Activated CD4-positive, alpha-beta T cell treated with anti-CD3 and anti-CD28 coated beads, Interleukin-2, Interleukin-6, amounts not matched to agents 100 ng/mL and 50 ng/mL, durations not matched to agents 16 hours and 8 hours (primary cell): ENCODE measurements at places on chromosomes 4 and X.

DNA sequence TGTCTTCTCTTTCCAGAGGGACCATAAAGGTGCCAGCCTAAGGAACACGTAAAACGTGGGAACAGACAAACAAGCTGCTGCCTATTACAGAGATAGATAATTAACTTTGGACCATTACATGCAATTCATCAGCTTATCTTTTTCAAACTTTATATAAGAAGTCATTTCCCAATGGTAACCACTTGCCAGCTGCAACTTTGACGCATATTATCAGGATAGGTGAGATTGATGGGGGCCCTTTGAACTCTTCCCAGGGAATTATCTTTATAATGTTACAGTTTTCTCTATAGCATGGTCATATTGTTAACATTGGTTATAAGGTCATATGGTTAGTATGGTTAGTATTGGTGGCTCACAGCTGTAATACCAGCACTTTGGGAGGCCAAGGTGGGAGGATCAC, 94.1 kb upstream of the BMP2K start:
- DNase-seq, result no peak

- peak; percentile 89 for DNase-seq
These were observed at the start of gene SYP for GRCh38 chrX:49199906-49200771. Gene SYP, minus strand, starts transcription at chrX:49200193. Its CDS starts 7 bp downstream, at chrX:49200186.

- DNase-seq, result no peak
These were observed 2039.9 kb upstream of the TENM3 start for GRCh38 chr4:180203349-180203748.

DNA sequence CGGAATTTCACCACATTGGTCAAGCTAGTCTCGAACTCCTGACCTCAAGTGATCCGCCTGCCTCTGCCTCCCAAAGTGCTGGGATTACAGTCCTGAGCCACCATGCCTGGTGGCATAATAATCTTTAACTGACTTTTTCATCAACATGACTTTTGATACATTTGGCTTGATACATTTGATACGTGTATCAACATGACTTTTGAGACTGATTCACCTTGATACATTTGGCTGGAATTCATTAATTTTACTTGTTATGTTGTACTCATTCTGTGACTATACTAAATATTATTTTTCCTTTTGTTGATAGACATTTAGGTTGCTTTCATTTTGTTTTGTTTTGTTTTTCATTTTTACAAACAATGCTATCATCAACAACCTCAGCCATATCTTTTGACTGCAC, 6.3 kb downstream of the TMEM154 start:
- DNase-seq, result no peak

GRCh38 chr4:38292529-38292928, 332.3 kb downstream of the PTTG2 start:
- DNase-seq, result no peak

- DNase-seq, result no peak
These were observed 93.3 kb downstream of the RASGEF1B start for GRCh38 chr4:81378386-81378785.

DNA sequence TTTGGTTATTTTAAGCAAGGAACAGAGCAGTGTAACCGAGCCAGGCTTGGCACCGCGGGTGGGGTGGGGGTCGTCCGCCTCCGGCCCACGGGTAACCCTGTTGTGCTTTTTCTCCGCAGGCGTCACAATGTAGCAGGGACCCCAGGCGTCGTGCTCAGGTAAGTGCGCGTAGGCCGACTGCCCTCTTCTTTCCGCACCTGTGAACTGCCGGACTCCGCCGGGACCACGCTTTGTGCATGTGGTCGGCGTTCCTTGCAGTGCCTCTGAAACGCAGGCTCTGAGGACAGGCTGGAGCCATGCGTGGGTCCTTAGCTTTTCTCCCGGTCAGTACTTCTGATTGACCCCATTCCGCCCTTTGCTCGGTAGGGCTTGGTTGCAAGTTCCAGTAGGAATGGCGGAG, 24.9 kb downstream of the PCGF3 start:
- no peak for DNase-seq

GRCh38 chr4:179976777-179977176, 2266.4 kb upstream of the TENM3 start:
- DNase-seq, result no peak

DNA sequence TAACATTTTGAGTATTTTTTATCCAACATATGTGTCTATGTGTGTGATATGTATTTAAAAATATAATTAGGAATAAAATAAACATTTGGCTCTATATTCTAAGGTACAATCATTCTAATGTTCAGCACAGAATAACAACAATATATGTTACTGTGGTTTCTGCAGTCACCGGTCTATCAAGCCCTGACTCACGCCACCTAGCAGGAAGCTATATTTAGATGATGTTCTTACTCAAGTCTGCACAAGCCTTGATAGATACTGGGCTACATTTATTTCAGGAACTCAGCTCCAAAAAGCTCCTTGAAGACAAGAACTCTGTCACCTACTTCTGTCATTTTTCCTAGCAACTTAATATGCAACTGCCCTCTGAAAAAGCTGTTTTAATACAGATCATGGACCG, 152.0 kb upstream of the FTHL17 start:
- peak; percentile 15 for DNase-seq

DNA sequence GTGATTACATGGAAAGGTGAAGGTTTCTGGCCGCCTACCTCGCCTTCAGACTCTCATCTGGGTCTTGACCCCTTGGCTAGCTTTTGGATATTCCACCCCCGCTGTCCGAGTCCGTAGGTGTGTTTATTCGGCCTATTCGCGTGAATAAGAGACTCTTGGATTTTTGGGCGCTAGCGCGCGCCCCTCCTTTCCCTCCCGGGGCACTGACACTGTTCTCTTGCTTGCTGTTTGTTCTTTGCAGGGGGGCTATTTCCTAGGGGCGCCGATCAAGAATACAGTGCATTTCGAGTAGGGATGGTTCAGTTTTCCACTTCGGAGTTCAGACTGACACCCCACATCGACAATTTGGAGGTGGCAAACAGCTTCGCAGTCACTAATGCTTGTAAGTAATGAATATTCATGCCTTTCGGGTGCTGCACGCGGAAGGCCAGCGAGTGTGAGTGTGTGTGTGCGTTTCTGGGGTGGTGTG, 932 bp downstream of the GRIA2 start:
- DNase-seq, result no peak

DNA sequence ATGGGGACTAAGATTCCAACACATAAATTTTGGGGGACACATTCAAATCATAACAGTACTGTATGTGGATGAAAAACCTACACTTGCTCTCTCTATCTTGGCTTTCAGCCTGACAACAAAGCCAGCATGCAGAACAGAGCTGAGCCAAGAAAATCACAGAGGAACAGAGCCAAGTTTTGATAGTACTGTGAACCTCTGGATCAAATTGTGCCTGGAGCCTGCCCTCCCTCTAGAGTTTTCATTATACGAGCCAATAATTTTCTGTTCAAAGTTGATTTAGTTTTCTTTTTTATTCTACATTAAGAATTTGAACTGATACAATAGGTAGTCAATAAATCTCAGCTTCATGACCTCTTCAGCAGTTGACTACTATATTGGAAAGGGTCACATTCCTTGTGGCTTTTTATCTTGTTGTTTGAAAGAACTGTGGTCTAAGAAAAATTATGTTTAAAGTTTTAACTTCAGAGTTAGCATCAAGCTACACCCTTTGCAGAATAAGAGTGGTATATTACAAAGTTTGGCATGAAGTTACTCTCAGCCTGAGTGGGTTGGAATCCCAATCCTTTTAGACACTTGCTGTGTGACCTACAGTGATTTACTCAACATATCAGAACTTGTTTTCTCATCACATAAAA, 31.1 kb downstream of the GRID2 start:
- no peak for DNase-seq

DNA sequence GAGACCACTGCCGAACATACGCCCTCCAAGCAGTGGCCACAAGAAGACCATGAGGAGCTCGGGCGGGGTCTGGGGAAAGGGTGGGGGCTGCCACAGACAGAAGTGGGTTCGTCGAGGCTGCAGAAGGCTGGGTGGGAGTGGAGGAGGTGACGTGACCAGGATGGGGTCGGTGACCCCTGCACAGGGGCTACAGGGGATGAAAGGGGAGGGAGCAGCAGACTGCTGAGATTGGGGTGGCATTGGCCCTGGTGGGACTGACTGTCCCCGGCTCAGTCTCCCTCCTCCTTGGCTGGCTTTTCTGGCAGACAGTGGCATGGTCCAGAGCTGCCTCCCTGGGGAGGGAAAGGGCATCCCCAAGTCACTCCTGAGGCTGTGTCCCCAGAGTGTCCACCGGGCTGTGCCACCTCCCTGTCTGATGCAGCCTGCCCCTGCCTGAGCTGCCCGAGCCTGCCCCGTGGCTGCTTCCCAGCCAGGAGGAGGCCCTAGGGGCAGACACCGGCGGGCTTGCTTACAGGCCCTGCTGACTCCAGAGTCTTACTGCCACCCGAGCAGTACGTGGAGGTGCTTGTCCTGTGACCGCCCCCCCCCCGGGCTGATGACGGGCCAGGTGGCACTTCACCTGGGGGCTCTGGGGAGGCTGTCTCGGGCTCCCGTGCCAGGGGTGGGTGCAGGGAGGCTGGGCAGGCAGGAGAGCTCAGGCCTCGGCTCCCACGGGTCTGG, 7.2 kb downstream of the SH3BP2 start:
- no peak for DNase-seq

DNA sequence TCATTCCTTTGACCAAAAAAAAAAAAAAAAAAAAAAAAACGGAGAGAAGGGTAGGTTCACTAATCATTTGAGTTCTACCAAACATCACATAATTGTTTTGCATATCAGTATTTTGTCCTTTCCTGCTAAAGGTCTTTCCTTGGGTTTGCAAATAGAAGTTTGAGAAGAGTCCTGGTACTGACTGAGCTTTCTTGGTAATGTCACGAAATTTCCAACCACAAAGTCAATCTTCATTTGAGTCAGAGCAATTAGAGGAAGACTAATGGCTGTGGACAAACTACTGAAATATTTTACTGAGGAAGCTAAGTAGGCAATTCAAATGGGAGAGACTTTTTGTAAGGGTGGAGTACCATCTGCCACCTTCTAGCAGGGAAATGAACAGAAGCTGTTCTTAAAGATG, 21.7 kb upstream of the CD40LG start:
- peak; percentile 82 for DNase-seq

GRCh38 chr4:83618431-83618830, 82.5 kb downstream of the GPAT3 start:
- no peak for DNase-seq

DNA sequence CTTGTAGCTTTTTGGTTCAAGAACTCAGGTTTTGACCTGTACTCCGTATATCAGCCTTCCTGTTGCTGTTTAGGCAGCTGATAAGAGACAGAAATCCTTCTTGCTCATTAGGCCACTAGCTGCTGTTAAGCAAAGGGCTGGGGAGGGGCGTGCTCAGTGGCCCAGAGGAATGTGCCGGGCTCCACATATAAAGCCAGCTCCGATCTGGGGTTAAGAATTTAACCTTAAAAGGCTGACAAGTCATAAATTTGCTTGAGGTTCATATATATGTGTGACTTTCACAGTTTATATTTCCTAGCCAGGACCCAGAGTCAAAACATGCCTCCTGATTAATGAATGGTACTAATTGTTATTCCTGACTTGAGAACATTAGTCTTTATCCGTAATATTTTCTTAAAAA, 15.3 kb downstream of the GPC3 start:
- no peak for DNase-seq

- DNase-seq, result no peak
These were observed 59.9 kb upstream of the FAM241A start for GRCh38 chr4:112085156-112086035.

DNA sequence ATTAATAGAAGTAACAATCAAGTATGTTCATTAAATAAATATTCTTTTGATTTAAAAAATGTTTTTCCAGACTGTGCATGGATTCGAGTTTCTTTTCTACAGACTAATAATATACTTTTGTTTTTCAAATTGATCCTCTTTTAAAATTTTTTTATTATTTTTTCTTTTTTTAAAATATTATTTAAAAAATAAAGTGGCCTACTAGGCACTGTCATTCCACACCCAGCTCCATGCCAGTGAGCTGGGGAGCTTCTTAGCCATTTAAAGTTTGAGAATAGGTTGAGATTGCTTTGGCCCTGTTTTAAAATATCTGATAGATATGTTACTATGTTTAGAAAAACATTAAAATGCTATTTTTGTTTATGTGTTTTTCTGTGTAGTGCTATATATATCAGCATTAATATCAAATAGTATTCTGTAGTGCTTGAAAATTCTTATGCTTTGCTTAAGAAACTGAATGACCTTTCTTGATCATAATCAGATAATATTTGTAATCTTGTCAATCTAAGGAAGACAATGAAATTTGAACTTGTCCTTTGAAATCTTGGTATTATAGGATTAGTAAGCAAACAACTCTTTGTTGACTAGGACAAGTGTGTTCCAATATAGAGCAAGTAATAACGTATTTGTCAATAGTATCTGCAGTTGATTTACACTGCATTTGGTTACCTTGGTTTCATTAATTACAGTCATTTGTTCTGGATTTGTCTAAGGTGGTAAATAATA, 12.6 kb downstream of the PCDH10 start:
- DNase-seq, result no peak

DNA sequence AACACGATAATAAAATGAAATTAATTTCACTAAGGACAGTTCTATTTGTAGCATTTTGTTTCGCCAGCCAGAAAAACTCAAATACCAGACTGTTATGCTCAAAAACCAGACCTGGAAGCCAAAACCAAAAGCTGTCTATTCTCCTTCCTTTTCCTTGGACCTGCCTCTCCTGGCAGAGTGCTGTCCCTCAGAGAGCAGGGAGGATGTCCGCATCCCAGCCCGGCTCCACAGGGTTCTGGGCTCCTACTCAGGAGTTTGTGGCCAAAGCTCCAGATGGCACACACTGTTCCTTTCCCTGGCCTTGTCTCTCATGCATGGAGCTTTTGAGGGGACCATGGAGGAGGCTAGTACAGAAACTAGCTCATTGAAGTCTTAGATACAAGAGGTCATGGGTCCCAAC, 41.9 kb upstream of the C1QTNF7 start:
- DNase-seq, result no peak

- DNase-seq, result no peak
These were observed 10.4 kb downstream of the SH3RF1 start for GRCh38 chr4:169260217-169260866.

DNA sequence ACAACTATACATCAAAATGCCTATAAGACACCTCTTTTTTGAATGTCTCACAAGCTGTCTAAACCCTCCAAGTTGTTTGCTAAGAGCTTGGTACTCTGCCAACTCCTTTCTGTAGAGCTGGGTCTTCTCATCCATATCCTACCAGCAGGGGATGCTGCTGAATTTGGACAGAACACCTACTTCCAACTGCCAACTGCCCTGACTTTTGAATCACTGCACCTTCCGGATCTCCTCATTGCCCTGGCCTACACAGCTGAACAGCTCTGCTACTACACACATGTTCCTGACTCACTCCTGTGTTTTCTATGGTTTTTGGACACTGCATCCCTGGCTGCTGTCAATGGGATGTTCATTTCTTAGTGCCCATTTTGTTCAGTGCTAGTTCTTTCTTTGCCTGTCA, 18.7 kb downstream of the FAM184B start:
- no peak for DNase-seq

GRCh38 chr4:37442062-37442323, 197.4 kb downstream of the NWD2 start:
- no peak for DNase-seq

GRCh38 chrX:65630771-65631170, 36.7 kb upstream of the MSN start:
- no peak for DNase-seq

- no peak for DNase-seq
These were observed 93.3 kb downstream of the GPRIN3 start for GRCh38 chr4:89214308-89214707.
